ENCODE measurements at places on chromosomes 12 and 14.
A peak's percentile ranks its signal among the peaks of the same experiment; 100 is the strongest.

GRCh38 chr12:49352351-49352750, 5.7 kb downstream of the DNAJC22 start:
- no peak overlapping the region for H3K27ac ChIP-seq
- no peaks in the 10 kb centered on the region for H3K27me3 ChIP-seq
- H3K36me3 ChIP-seq = no peaks in the 10 kb centered on the region
- DNase-seq = no peak
- H3K4me3 ChIP-seq = no peak overlapping the region
- H3K4me1 ChIP-seq = peaks cover 8% of the 10 kb centered on the region

DNA sequence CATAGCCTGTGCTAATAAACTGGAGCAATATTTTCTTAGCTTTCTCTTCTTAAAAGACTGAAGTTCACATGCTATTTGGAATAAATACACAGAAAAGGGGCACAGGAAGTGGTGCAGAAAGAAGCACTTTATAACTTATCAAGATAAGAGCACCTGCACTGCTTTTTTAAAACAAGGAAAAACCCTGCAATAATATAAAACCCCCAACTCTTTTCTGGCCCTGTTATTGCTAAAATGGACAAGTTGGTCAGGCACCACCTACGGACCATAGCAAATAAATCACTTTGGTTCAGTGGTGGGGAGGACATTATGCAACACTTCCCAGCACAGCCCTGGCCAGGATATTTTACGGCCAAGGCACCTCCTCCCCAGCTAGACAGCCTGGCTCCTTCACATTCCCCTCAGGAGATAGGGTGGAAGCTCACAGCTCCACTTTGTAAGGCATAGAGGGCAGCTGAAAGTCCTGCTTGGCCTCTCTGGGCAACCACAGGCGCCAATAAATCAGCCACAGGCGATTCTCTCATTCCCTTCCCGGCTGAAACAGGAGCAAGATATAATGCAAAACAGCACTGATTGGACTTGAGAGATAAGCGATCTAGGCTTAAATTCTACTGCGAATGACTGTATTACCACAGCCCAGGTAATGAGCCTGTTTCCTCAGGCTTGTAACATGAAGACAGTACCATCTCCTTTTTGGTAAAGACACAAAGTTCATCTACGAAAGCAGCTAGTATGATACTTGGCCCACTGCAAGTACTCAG, 2.0 kb downstream of the ZBTB25 start:
- H3K27me3 ChIP-seq = no peaks in the 10 kb centered on the region
- H3K4me3 ChIP-seq = peak overlapping the region; percentile 73
- no peak for DNase-seq
- H3K27ac ChIP-seq = peak overlapping the region; percentile 98
- H3K4me1 ChIP-seq = no peaks in the 10 kb centered on the region
- H3K36me3 ChIP-seq = no peaks in the 10 kb centered on the region

- no peaks in the 10 kb centered on the region for H3K4me1 ChIP-seq
- no peaks in the 10 kb centered on the region for H3K27me3 ChIP-seq
- DNase-seq = no peak
- H3K36me3 ChIP-seq = no peaks in the 10 kb centered on the region
- H3K4me3 ChIP-seq = no peak overlapping the region
- H3K27ac ChIP-seq = no peak overlapping the region
These were observed 17.0 kb upstream of the NUBPL start for GRCh38 chr14:31543969-31544799.

DNA sequence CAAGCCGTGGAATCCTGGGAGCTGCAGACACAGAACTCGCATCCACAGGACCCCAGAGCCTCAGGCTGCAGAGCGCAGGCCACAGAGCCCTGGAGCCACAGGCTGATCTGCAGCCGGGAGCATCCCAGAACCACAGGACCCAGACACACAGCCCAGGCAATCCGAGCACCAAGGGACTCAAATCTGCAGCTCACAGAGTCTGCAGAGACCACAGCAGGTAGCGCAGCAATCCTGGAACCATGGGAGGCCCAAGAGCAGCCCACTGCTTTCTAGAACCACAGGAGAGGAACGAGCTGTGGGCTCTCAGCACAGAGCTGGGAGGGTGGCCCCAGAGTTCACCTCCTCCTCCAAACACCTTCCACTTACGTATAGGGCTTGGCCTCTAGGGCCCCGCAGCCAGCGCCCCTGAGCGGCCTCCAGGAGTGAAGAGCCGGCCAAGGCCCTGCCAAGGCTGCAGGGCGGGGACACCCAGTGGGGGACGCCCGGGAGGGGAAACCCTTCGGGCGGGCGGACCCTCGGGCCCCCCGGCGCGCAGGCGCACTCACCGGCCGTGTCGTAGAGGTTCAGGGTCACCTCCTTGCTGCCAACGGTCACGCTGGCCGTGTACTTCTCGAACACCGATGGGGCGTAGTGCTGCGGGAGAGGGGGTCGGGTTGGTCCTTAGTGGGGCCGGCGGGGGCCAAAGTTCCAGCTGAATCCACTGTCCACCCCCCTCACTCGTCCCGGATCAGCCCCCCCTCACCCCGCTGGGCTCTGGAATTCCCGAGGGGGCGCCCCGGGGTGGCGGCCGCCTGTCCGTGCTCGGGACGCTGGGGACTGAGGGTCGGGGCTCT, 665 bp downstream of the RHOF start:
- peak overlapping the region; percentile 30 for H3K4me3 ChIP-seq
- peaks cover 27% of the 10 kb centered on the region for H3K4me1 ChIP-seq
- no peaks in the 10 kb centered on the region for H3K36me3 ChIP-seq

DNA sequence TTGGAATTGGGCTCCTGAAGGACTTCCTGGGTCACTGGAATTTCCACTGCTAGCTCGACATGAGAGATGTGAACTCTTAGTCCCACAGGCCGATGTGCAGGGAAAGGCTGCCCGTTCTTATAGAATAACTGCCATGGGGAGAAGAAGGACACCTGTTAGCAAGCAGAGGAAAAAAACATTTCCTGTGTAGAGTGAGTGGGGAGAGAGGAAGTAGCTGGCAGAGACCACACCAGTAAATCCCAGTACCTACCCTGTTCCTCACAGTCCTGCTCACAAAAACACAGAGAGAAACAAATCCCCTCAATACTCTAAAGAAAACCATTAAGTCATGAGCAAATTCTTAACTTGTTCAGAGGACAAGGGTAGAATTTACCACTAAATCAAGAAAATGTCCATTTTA, 29.5 kb downstream of the AREL1 start:
- DNase-seq = no peak
- H3K4me1 ChIP-seq = no peaks in the 10 kb centered on the region
- no peaks in the 10 kb centered on the region for H3K36me3 ChIP-seq
- H3K27me3 ChIP-seq = no peaks in the 10 kb centered on the region
- H3K27ac ChIP-seq = no peak overlapping the region

GRCh38 chr12:124750787-124751471, 112.7 kb downstream of the SCARB1 start:
- no peak for DNase-seq
- H3K4me3 ChIP-seq = no peak overlapping the region
- peaks cover 22% of the 10 kb centered on the region for H3K4me1 ChIP-seq
- H3K27me3 ChIP-seq = no peaks in the 10 kb centered on the region
- H3K27ac ChIP-seq = peak overlapping the region; percentile 43
- no peaks in the 10 kb centered on the region for H3K36me3 ChIP-seq

DNA sequence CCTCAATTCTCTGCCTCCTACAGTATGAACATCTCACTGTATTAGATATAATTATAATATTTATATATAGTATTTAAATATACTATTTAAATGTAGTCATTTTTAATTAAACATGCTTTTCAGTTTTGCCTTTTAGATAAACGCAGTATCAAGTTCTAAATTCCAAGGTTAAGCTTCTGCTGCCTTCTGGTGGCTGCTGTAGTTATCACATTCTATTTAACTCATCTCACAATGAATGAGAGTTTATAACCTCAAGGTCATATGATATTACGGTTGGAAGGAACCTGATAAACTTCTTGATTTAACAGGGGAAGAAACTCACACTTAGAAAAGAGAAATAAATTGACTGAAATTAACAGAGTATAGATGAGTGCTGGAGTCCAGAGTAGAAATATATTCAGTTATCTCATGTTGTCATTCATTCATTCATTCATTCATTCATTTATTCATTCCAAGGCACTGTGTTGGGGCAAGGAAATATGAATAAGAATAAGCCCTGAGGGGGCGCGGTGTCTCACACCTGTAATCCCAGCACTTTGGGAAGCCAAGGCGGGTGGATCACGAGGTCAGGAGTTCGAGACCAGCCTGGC, 31.9 kb downstream of the GUCY2C start:
- DNase-seq = no peak
- no peak overlapping the region for H3K27ac ChIP-seq
- H3K27me3 ChIP-seq = no peaks in the 10 kb centered on the region
- no peaks in the 10 kb centered on the region for H3K4me1 ChIP-seq
- no peak overlapping the region for H3K4me3 ChIP-seq
- no peaks in the 10 kb centered on the region for H3K36me3 ChIP-seq

DNA sequence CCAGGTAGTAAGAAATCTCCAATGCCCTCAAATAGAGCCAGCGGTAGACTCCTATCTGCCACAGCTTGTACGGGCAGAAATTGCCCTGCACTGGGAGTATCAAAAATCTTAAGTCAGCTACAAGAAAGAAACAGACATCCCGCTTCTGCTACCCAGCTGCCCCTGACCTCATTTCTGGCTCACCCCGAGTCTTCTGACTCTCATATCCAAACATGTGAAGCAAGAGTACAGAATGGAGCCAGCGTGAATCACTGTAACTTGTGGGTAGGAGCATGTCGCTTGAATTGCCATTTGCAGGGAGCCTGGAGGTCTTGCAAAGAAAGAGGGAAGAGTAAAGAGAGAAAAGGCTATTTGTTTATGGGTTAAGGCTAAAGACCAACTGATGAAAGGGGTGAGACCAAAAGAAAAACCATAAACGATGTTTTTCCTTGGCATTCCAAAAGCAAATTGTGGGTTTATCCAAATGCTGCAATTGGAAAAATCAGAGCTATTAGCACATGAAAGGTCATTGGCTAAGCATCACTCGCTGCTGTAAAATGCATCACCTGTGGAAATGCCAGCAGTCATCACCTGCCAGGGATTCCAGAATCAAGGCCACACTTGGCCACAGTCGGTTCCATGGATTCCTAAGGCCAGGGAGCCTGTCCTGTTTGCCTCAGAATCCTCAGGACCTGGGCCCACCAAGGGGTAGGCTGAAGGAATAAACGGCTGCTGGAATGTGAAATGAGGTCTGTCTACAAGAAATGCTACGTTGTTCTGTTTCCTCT, 86.6 kb downstream of the FOXN3 start:
- no peak for DNase-seq
- H3K36me3 ChIP-seq = no peaks in the 10 kb centered on the region
- H3K4me1 ChIP-seq = no peaks in the 10 kb centered on the region
- no peaks in the 10 kb centered on the region for H3K27me3 ChIP-seq

DNA sequence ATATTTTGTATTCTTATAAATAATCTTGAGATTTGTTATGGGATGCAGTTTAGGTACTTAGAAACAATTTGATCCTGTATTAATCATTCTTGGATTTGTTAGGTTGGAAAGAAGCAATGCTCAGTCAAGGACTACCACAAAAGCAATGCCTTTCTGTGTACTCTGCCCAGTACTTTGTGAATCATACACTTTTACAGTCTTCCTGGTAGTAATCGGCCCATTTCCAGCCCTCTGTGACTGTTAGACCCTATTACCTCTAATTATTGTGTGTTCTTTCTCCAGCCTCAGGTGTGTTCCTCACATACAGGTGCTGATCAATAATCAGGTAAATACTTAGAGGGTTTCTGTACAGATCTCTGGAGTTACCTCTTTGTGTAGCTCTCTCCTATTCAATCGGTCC, 609.0 kb downstream of the KCNH5 start:
- no peaks in the 10 kb centered on the region for H3K4me1 ChIP-seq
- no peaks in the 10 kb centered on the region for H3K36me3 ChIP-seq
- no peak for DNase-seq
- no peak overlapping the region for H3K4me3 ChIP-seq
- no peaks in the 10 kb centered on the region for H3K27me3 ChIP-seq
- no peak overlapping the region for H3K27ac ChIP-seq

- DNase-seq = no peak
- no peak overlapping the region for H3K4me3 ChIP-seq
- no peaks in the 10 kb centered on the region for H3K4me1 ChIP-seq
- H3K27ac ChIP-seq = no peak overlapping the region
- H3K27me3 ChIP-seq = peaks cover 4% of the 10 kb centered on the region
- no peaks in the 10 kb centered on the region for H3K36me3 ChIP-seq
These were observed 50.2 kb downstream of the TMEM121 start for GRCh38 chr14:105576525-105577088.

DNA sequence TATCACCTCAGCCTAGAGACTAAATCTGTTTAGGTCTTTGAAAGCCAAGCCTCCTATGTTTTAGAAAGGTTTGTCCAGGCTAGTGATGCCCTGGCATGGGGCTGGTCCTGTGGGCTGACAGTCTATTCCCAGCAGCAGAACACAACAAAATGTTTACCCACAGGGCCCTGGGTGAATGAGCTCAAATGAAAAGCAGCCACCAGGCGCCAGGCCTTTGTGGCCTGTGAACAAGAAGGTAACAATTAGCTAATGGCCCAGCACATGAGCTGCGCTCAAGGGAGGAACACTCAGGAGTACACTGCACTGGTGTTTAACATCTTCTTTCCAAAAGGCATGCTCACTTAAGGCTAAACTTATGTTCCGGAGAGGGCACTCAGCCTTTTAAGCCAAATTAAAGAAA, 202.2 kb downstream of the MON2 start:
- no peaks in the 10 kb centered on the region for H3K27me3 ChIP-seq
- no peaks in the 10 kb centered on the region for H3K4me1 ChIP-seq
- DNase-seq = no peak
- no peaks in the 10 kb centered on the region for H3K36me3 ChIP-seq
- no peak overlapping the region for H3K4me3 ChIP-seq
- H3K27ac ChIP-seq = no peak overlapping the region

- H3K4me1 ChIP-seq = no peaks in the 10 kb centered on the region
- H3K36me3 ChIP-seq = no peaks in the 10 kb centered on the region
- no peak overlapping the region for H3K4me3 ChIP-seq
- no peak for DNase-seq
- no peaks in the 10 kb centered on the region for H3K27me3 ChIP-seq
These were observed 504.7 kb upstream of the MIS18BP1 start for GRCh38 chr14:45757655-45758054.

- H3K27me3 ChIP-seq = no peaks in the 10 kb centered on the region
- no peak overlapping the region for H3K4me3 ChIP-seq
- H3K36me3 ChIP-seq = peaks cover 4% of the 10 kb centered on the region
- no peak for DNase-seq
- H3K4me1 ChIP-seq = no peaks in the 10 kb centered on the region
- H3K27ac ChIP-seq = no peak overlapping the region
These were observed 179.4 kb downstream of the ESR2 start for GRCh38 chr14:64114796-64115195.

DNA sequence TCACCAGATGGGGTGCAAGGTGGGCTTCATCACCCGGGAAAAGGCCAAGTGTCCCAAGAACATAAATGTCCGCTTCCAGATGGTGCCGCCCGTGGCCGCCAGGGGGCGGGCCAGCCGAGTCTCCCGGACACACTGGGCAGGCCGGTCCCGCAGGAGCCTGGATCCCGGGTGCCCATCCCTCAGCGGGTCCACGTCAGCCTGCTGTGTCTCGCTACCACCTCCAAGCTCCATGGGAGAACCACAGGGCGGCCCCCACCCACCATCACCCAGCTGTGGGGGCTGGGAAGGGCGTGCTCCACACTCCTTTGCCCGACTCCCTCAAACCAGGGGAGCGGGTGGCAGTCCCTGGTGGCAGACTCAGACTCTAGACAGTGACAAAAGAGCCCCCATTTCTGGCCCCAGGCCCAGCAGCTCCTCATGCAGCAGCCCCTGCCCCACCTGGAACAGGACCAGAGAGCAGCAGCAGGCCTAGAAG, 22.0 kb upstream of the NUDT14 start:
- DNase-seq = peak; percentile 86
- H3K36me3 ChIP-seq = no peaks in the 10 kb centered on the region
- H3K4me1 ChIP-seq = no peaks in the 10 kb centered on the region
- H3K27me3 ChIP-seq = no peaks in the 10 kb centered on the region

GRCh38 chr12:122003651-122004611, 17.8 kb upstream of the BCL7A start:
- no peaks in the 10 kb centered on the region for H3K4me1 ChIP-seq
- DNase-seq = no peak
- H3K36me3 ChIP-seq = no peaks in the 10 kb centered on the region
- no peak overlapping the region for H3K4me3 ChIP-seq
- no peaks in the 10 kb centered on the region for H3K27me3 ChIP-seq
- peak overlapping the region; percentile 22 for H3K27ac ChIP-seq

Data from breast epithelium (tissue), 4 donors.